Activated B cell treated with CpG ODN at 0.5 μM for 24 hours (primary cell): ENCODE measurements at places on chromosomes 5 and 9.

- no peaks in the 10 kb centered on the region for H3K27me3 ChIP-seq
- DNase-seq, result no peak
Measured at GRCh38 chr5:76604838-76605237, 18.4 kb downstream of the F2RL2 start.

DNA sequence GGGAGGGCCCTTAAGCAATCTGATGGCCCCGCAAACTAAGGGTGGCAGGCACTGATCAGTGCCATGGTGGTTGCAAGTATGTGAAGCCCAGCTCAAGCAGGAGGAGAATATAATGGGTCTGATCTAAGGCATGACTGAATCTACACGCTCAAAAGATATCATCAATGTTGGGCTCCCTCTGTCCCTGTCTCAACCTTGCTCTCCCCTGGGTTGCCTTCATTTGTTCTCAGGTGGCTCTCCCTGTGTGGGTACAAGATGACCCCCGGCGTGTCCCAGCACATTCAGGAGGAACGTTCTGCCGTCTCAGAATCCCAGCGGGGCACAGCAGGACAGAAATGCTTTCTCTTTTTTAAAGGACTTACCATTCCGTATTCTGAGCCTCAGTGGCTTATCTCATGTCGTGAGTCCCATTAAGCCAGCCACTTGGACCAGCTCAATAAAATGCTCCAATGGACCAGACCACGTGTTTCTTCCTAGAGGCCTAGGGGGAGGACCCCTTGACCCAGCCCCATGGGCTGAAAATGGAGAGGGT, 12.0 kb upstream of the RNF130 start:
- no peaks in the 10 kb centered on the region for H3K36me3 ChIP-seq
- no peak for DNase-seq
- H3K27ac ChIP-seq, result no peak overlapping the region
- H3K4me3 ChIP-seq, result no peak overlapping the region

GRCh38 chr5:1745123-1745795, 54.4 kb downstream of the MRPL36 start:
- H3K4me1 ChIP-seq, result no peaks in the 10 kb centered on the region
- peaks cover 3% of the 10 kb centered on the region for H3K36me3 ChIP-seq
- no peak overlapping the region for H3K27ac ChIP-seq
- no peak for DNase-seq
- H3K4me3 ChIP-seq, result no peak overlapping the region

GRCh38 chr5:143200781-143201398, 202.6 kb downstream of the NR3C1 start:
- peaks cover 3% of the 10 kb centered on the region for H3K36me3 ChIP-seq
- H3K4me3 ChIP-seq, result no peak overlapping the region
- no peak for DNase-seq
- H3K4me1 ChIP-seq, result peaks cover 2% of the 10 kb centered on the region
- no peak overlapping the region for H3K27ac ChIP-seq

- no peak for DNase-seq
- H3K4me3 ChIP-seq, result no peak overlapping the region
- no peaks in the 10 kb centered on the region for H3K27me3 ChIP-seq
- H3K36me3 ChIP-seq, result no peaks in the 10 kb centered on the region
- H3K4me1 ChIP-seq, result no peaks in the 10 kb centered on the region
- no peak overlapping the region for H3K27ac ChIP-seq
Measured at GRCh38 chr9:134655586-134656333, 14.2 kb downstream of the COL5A1 start.

GRCh38 chr9:91036356-91036755, 234.7 kb downstream of the SYK start:
- H3K27ac ChIP-seq, result no peak overlapping the region
- peaks cover 12% of the 10 kb centered on the region for H3K27me3 ChIP-seq
- H3K36me3 ChIP-seq, result no peaks in the 10 kb centered on the region
- no peak for DNase-seq
- H3K4me3 ChIP-seq, result no peak overlapping the region
- H3K4me1 ChIP-seq, result peaks cover 31% of the 10 kb centered on the region

DNA sequence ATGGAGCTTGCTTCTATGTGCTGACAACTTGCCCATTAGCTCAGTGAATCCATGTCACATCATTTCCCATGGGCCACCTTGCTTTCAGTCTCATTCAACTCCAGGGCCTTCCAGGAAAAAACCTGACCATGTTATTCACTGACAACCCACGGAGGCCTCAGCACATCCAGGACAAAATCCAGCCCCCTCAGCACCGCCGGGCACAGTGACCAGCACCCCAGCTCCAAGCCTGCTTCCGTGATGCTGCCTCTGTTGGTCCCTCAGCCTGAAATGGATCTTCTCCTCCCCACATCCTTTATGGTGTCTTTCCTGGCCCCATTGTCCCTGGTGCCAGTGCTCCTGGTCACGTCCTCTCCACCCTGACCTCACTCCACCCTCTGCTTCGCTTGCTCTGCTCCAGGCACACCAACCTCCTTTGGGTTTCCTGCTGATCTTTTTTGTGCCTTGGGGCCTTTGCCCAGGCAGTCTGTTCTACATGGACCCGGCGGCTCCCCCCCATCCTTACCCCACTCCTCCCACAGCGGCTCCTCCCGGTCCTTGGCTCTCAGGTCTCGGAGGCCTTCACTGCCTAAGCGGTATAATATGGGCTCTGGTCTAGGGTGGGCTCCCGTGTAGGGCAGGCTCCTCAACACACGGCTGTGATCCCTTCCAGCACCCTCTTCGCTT, 25.0 kb downstream of the ANKS6 start:
- no peak overlapping the region for H3K4me3 ChIP-seq
- no peaks in the 10 kb centered on the region for H3K27me3 ChIP-seq
- H3K27ac ChIP-seq, result no peak overlapping the region

GRCh38 chr5:178546675-178547033, 43.5 kb downstream of the COL23A1 start:
- H3K36me3 ChIP-seq, result no peaks in the 10 kb centered on the region
- H3K4me1 ChIP-seq, result no peaks in the 10 kb centered on the region
- no peak overlapping the region for H3K4me3 ChIP-seq
- no peak overlapping the region for H3K27ac ChIP-seq
- DNase-seq, result no peak

DNA sequence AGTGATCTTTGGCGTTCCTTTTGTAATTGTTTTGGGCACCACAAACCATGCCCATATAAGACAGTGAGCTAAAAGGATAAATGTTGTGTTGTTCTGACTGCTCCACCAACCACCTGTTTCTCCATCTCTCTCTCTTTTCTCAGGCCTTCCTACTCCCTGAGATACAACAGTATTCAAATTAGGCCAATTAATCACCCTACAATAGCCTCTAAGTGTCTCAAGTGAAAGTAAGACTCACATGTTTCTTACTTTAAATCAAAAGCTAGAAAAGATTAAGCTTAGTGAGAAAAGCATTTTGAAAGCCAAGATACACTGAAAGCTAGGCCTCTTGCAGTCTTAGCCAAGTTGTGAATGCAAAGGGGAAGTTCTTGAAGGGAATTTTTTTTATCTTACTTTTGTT, 268.8 kb upstream of the NREP start:
- no peaks in the 10 kb centered on the region for H3K27me3 ChIP-seq
- H3K36me3 ChIP-seq, result no peaks in the 10 kb centered on the region
- no peaks in the 10 kb centered on the region for H3K4me1 ChIP-seq
- H3K4me3 ChIP-seq, result no peak overlapping the region
- no peak overlapping the region for H3K27ac ChIP-seq

DNA sequence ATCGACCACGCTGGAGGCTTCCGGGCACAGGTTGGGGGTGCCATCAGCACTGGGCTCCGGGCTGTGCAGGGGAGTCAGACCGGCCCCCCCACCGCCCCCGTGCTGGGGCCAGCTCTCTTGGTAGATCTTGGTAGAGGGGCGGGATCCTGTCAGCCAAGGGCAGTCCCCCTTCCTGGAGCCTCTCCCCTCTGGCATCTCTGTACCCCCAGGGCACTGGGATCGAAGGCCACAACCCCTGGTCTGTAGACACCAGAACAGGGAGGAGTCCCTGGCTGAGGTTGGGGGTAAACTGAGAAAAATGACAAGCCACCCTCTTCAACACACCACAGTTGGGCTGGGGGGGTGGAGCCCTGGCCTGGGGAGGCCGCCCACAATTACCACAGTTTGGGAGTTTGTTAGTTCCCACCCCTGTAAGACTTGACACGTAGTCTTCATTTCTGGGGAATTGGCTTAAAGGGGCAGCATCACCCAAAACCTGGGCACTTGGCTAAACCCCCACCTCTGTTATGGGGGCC, 882 bp downstream of the CERCAM start:
- H3K36me3 ChIP-seq, result no peaks in the 10 kb centered on the region
- no peak overlapping the region for H3K27ac ChIP-seq
- H3K4me3 ChIP-seq, result peak overlapping the region; percentile 74
- peaks cover 8% of the 10 kb centered on the region for H3K4me1 ChIP-seq

DNA sequence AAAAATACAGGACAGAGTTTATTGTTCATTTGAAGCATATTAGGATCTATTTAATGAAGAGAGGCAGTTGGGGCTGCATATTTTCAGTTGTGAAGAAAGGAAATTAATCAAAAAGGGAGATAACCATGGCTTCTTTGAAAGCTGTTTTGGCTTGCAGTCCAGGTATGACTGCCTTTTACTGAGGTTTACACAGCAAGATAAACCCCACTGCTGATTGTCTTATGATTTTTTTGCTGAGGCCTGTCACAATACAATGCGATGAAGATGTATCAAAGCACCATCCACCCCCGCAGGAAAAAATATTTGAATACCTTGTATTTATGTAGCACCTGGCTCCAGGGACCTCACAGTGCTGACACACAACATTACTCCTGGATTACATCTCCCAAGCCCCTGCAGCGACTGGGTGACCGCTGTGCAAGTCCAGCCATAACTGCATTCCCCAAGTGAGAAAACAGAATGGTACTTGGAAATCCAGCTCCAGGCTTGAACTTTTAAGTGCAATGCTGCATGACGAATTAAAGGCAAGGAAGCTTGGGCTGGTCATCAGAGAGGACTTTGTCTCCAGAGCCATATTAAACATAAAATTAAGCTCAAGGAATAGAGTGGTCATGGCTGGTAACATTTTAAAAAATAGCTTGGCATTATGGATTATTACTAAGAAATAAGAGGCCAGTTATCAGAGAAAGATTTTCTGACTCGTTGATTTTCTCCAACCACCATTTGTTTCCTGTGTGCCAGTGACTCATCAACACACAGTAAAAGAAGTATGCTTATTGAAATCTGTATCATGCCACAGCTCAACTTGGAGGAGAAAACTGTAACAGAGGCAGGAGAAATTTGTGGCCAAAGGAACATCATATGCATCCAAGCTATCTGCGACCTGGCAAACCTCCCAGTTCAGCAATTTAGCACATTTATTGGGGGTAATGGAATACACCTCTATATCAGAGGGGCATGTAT, 374.2 kb downstream of the MAN2A1 start:
- H3K4me3 ChIP-seq, result no peak overlapping the region
- no peaks in the 10 kb centered on the region for H3K27me3 ChIP-seq
- no peaks in the 10 kb centered on the region for H3K4me1 ChIP-seq
- H3K36me3 ChIP-seq, result no peaks in the 10 kb centered on the region

- no peak for DNase-seq
- no peaks in the 10 kb centered on the region for H3K4me1 ChIP-seq
- no peak overlapping the region for H3K27ac ChIP-seq
- H3K4me3 ChIP-seq, result no peak overlapping the region
- no peaks in the 10 kb centered on the region for H3K27me3 ChIP-seq
Measured at GRCh38 chr9:105865285-105865684, 170.9 kb downstream of the TMEM38B start.

GRCh38 chr5:867300-867870, 16.6 kb upstream of the ZDHHC11 start:
- no peak overlapping the region for H3K4me3 ChIP-seq
- no peak overlapping the region for H3K27ac ChIP-seq
- peaks cover 99% of the 10 kb centered on the region for H3K36me3 ChIP-seq
- H3K27me3 ChIP-seq, result no peaks in the 10 kb centered on the region
- no peaks in the 10 kb centered on the region for H3K4me1 ChIP-seq

- H3K27ac ChIP-seq, result no peak overlapping the region
Measured at GRCh38 chr5:24059006-24059405, 551.6 kb downstream of the PRDM9 start.

- no peak overlapping the region for H3K27ac ChIP-seq
- no peaks in the 10 kb centered on the region for H3K36me3 ChIP-seq
- no peak overlapping the region for H3K4me3 ChIP-seq
- DNase-seq, result no peak
Measured at GRCh38 chr5:174900240-174900865, 176.0 kb downstream of the MSX2 start.

GRCh38 chr9:99109522-99109921, 4.6 kb downstream of the TGFBR1 start:
- H3K27me3 ChIP-seq, result no peaks in the 10 kb centered on the region
- peaks cover 83% of the 10 kb centered on the region for H3K4me1 ChIP-seq
- H3K36me3 ChIP-seq, result peaks cover 8% of the 10 kb centered on the region
- H3K4me3 ChIP-seq, result no peak overlapping the region
- DNase-seq, result no peak

GRCh38 chr5:140575309-140575708, 10.7 kb downstream of the SLC35A4 start:
- no peaks in the 10 kb centered on the region for H3K27me3 ChIP-seq
- no peak overlapping the region for H3K27ac ChIP-seq
- H3K36me3 ChIP-seq, result peaks cover 6% of the 10 kb centered on the region

GRCh38 chr5:55377810-55378209, 70.0 kb downstream of the MTREX start:
- DNase-seq, result no peak
- no peaks in the 10 kb centered on the region for H3K4me1 ChIP-seq
- no peak overlapping the region for H3K4me3 ChIP-seq
- no peak overlapping the region for H3K27ac ChIP-seq
- H3K36me3 ChIP-seq, result peaks cover 71% of the 10 kb centered on the region
- H3K27me3 ChIP-seq, result no peaks in the 10 kb centered on the region

DNA sequence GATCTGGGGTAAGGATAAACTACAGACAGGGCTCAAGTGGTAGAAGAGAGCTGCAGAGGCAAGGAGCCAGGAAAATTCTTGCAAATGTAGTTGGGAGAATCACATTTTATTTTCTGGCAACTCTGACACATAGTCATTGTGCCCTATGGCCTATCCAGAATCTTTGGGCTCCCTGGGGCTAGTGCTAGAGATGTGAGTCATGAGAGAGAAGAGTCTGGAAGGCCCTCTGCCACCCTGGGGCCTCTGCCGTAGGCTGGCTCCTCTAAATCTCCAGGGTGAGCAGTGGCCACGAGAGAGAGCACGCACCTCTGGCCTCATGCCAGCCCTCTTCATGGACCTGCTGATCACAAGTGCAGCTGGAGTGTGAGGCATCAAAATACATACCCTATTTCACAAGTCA, 74.3 kb upstream of the SSBP2 start:
- no peaks in the 10 kb centered on the region for H3K36me3 ChIP-seq
- no peak for DNase-seq
- peaks cover 1% of the 10 kb centered on the region for H3K4me1 ChIP-seq
- H3K27me3 ChIP-seq, result peaks cover 2% of the 10 kb centered on the region
- H3K27ac ChIP-seq, result no peak overlapping the region

GRCh38 chr9:105445203-105445881, 2.5 kb upstream of the FSD1L start:
- DNase-seq, result no peak
- no peaks in the 10 kb centered on the region for H3K27me3 ChIP-seq
- H3K4me1 ChIP-seq, result peaks cover 17% of the 10 kb centered on the region
- H3K4me3 ChIP-seq, result no peak overlapping the region
- H3K36me3 ChIP-seq, result no peaks in the 10 kb centered on the region
